Diencephalon (tissue), 1 donor: ENCODE measurements at places on chromosomes 2 and 18. TPM values are rescaled to one million over a fixed set of nuclear protein-coding genes. Genes with fewer than 3 reads are reported as not detected.

Gene SIX3
- 7.4 TPM for total RNA-seq

Gene PSD4
- 4.4 TPM for total RNA-seq

Gene ARHGEF4
- 68.5 TPM for total RNA-seq

Gene MAP3K19
- total RNA-seq, result 9.5 TPM

Gene AOX1
- 2.1 TPM for total RNA-seq

Gene SMYD1
- total RNA-seq, result not detected
